ENCODE measurements at places on chromosomes 2 and 18. TPM values are rescaled to one million over a fixed set of nuclear protein-coding genes. Genes with fewer than 3 reads are reported as not detected.

Gene NTSR2
- not detected for total RNA-seq

GRCh38 chr18:62239475-62239874 lies 52.4 kb downstream of the RELCH start:
- H3K4me1 ChIP-seq, result no peaks in the 10 kb centered on the region
- peaks cover 10% of the 10 kb centered on the region for H3K36me3 ChIP-seq
- no peak overlapping the region for H3K4me3 ChIP-seq
- DNase-seq, result no peak
- H3K27me3 ChIP-seq, result no peaks in the 10 kb centered on the region
- H3K27ac ChIP-seq, result no peak overlapping the region

DNA sequence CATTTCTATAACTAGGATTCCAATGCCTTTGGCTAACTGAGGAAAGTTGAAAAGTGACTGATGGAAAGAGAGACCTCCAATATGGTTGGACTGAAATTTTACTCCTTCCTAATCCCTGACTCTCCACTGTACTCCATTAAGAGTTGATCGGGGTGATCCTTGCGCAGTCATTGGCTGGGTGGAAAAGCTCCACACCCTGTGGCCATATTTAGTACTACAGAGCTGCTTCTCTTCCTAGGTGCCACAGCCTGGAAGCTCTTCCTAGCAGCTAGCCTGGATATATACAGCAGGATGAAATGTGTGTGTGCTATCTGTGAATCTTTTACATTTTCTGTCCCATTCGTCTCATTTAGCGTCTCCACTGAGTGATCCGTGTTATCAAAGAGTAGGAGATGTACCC lies 71.2 kb downstream of the MEP1B start:
- no peaks in the 10 kb centered on the region for H3K27me3 ChIP-seq
- H3K27ac ChIP-seq, result no peak overlapping the region
- H3K4me1 ChIP-seq, result no peaks in the 10 kb centered on the region

Gene SLC4A5
- 9.7 TPM for total RNA-seq

- H3K4me3 ChIP-seq, result no peak overlapping the region
- no peaks in the 10 kb centered on the region for H3K4me1 ChIP-seq
- no peak overlapping the region for H3K27ac ChIP-seq
- H3K36me3 ChIP-seq, result no peaks in the 10 kb centered on the region
These were observed 21.5 kb upstream of the MFSD2B start for GRCh38 chr2:23988371-23988770.

DNA sequence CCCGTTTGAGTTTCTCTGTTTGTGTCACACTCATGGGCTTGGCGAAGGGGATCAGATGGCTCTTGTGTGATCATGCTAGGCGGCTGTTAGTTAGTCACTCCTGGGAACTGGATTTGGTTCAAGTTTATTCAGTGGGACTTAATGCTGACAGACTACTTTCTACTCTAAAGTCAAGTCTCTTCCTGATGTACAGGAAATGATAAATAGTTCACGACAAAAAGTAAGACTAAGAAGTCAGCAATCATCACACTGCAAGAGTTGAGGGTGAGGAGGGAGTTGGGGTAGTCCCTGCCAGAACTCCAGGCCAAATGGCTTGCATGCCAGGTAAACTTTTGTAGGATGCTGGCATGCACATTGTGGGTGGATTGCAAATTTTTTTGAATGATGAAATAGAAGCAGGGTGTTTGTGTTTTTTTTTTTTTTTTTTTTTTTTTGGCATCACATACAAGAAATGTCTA lies 25.1 kb upstream of the CCL20 start:
- no peak overlapping the region for H3K27ac ChIP-seq
- no peaks in the 10 kb centered on the region for H3K27me3 ChIP-seq
- peaks cover 7% of the 10 kb centered on the region for H3K4me1 ChIP-seq
- DNase-seq, result no peak
- H3K4me3 ChIP-seq, result no peak overlapping the region

- no peak overlapping the region for H3K27ac ChIP-seq
- no peak overlapping the region for H3K4me3 ChIP-seq
- H3K4me1 ChIP-seq, result no peaks in the 10 kb centered on the region
- H3K36me3 ChIP-seq, result no peaks in the 10 kb centered on the region
- no peak for DNase-seq
These were observed 205.7 kb downstream of the NEDD4L start for GRCh38 chr18:58249712-58250111.

- H3K36me3 ChIP-seq, result no peaks in the 10 kb centered on the region
- H3K4me3 ChIP-seq, result no peak overlapping the region
- peaks cover 19% of the 10 kb centered on the region for H3K4me1 ChIP-seq
- no peaks in the 10 kb centered on the region for H3K27me3 ChIP-seq
- H3K27ac ChIP-seq, result no peak overlapping the region
These were observed 49.0 kb upstream of the TMEM87B start for GRCh38 chr2:112006076-112006410.

- H3K27ac ChIP-seq, result no peak overlapping the region
- no peaks in the 10 kb centered on the region for H3K36me3 ChIP-seq
- no peak for DNase-seq
- no peaks in the 10 kb centered on the region for H3K27me3 ChIP-seq
- H3K4me1 ChIP-seq, result no peaks in the 10 kb centered on the region
These were observed 5.5 kb upstream of the SCYGR5 start for GRCh38 chr2:227661025-227661649.

- no peak overlapping the region for H3K4me3 ChIP-seq
- no peak overlapping the region for H3K27ac ChIP-seq
- H3K36me3 ChIP-seq, result no peaks in the 10 kb centered on the region
- H3K27me3 ChIP-seq, result no peaks in the 10 kb centered on the region
These were observed 6.0 kb upstream of the STK39 start for GRCh38 chr2:168253379-168253778.

Gene MRPL30
- total RNA-seq, result 18.5 TPM

Gene EMX1
- total RNA-seq, result not detected

GRCh38 chr2:126894585-126895182 lies 4.0 kb upstream of the TEX51 start:
- no peaks in the 10 kb centered on the region for H3K36me3 ChIP-seq
- H3K4me3 ChIP-seq, result no peak overlapping the region
- no peak overlapping the region for H3K27ac ChIP-seq
- H3K4me1 ChIP-seq, result no peaks in the 10 kb centered on the region
- no peak for DNase-seq

Gene OTX1
- total RNA-seq, result not detected

Gene ANKRD53
- total RNA-seq, result 1.4 TPM

Gene TBR1
- not detected for total RNA-seq

Gene EFHD1
- total RNA-seq, result not detected

- no peak for DNase-seq
- no peak overlapping the region for H3K27ac ChIP-seq
- no peak overlapping the region for H3K4me3 ChIP-seq
These were observed 160.8 kb downstream of the ACKR3 start for GRCh38 chr2:236730393-236730792.

DNA sequence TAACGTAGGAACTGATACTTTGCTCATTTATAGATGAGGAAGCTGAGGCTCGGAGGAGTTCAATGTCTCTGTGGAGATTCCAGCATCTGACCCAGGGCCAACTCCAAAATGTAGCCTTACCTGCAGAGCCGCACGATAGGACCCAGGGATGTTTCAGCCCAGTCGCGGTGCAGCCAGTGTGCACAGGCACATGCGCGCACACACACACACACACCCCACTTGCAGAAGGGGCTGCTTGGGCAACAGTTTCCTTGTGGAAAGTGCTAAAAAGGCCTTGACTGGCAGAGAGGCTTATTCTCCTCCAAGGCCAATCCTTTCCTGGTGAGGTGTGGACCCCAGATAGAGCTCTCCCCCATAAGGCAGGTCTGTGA lies 101.7 kb downstream of the ZFP36L2 start:
- H3K27ac ChIP-seq, result no peak overlapping the region
- no peak for DNase-seq
- no peaks in the 10 kb centered on the region for H3K27me3 ChIP-seq

DNA sequence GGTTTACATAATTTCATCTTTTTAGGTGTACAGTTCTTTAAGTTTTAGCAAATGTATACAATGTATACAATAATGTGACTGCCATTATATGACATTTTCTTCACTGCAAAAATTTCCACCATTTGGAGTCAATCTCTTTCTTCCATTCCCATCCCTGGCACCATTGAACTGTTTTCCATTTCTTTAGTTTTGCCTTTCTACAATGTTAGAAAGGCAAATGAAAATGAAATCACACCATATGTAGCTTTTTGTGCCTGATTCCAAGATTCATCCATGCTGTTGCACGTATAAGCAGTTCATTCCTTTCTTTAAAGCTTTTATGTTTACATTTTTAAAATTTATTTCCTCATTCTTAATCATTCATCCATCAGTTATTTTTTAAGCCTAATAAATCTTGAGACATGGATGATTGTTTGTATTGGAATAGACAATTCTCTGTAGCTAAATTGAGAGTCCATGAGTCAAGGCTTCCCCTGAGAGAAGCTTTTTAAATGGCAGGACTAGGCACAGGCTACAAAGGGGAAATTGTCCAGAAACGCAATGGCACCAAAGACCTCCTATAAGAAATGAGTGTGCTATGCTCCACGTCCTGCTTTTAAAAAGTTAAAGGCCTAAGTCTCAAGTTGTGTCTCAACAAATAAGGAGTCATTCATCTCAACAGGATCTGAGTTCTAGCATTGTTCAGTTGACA lies 8.7 kb upstream of the COL5A2 start:
- H3K4me1 ChIP-seq, result no peaks in the 10 kb centered on the region
- no peaks in the 10 kb centered on the region for H3K36me3 ChIP-seq
- no peak overlapping the region for H3K4me3 ChIP-seq
- no peak overlapping the region for H3K27ac ChIP-seq
- DNase-seq, result no peak
- no peaks in the 10 kb centered on the region for H3K27me3 ChIP-seq

GRCh38 chr2:168496906-168497305 lies 40.8 kb downstream of the CERS6 start:
- DNase-seq, result no peak
- H3K36me3 ChIP-seq, result no peaks in the 10 kb centered on the region
- no peak overlapping the region for H3K4me3 ChIP-seq
- no peaks in the 10 kb centered on the region for H3K4me1 ChIP-seq

Gene TUBB8B
- 0.49 TPM for total RNA-seq

DNA sequence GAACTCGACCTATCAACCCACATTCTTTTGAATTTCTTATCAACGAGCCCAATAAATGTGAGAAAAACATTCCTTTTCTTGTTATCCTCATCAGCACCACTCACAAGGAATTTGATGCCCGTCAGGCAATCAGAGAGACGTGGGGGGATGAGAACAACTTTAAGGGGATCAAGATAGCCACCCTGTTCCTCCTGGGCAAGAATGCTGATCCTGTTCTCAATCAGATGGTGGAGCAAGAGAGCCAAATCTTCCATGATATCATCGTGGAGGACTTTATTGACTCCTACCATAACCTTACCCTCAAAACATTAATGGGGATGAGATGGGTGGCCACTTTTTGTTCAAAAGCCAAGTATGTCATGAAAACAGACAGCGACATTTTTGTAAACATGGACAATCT lies 378.2 kb downstream of the STK39 start:
- H3K27ac ChIP-seq, result no peak overlapping the region
- no peak overlapping the region for H3K4me3 ChIP-seq
- no peaks in the 10 kb centered on the region for H3K4me1 ChIP-seq
- no peaks in the 10 kb centered on the region for H3K27me3 ChIP-seq

GRCh38 chr2:95333888-95334338 lies 36.8 kb downstream of the KCNIP3 start:
- no peak for DNase-seq
- no peaks in the 10 kb centered on the region for H3K4me1 ChIP-seq
- H3K4me3 ChIP-seq, result no peak overlapping the region

DNA sequence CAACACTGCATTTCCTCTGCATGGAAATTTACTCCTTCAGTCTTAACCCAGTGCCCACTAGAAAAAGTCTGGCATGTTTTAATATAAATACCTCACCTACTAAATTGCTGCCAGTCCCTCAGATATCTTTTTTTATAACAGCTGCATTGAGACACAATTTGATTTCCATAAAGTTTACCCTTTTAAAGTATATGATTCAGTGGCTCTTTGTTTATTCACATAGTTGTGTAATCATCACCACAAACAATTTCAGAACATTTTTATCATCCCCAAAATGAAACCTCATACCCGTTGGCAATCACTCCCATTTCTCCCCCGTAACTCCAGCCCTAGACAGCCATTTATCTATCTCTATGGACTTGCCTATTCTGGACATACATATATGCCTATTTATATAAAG lies 17.0 kb upstream of the FRZB start:
- H3K4me3 ChIP-seq, result no peak overlapping the region
- no peaks in the 10 kb centered on the region for H3K4me1 ChIP-seq
- no peaks in the 10 kb centered on the region for H3K36me3 ChIP-seq
- H3K27ac ChIP-seq, result no peak overlapping the region
- no peaks in the 10 kb centered on the region for H3K27me3 ChIP-seq

DNA sequence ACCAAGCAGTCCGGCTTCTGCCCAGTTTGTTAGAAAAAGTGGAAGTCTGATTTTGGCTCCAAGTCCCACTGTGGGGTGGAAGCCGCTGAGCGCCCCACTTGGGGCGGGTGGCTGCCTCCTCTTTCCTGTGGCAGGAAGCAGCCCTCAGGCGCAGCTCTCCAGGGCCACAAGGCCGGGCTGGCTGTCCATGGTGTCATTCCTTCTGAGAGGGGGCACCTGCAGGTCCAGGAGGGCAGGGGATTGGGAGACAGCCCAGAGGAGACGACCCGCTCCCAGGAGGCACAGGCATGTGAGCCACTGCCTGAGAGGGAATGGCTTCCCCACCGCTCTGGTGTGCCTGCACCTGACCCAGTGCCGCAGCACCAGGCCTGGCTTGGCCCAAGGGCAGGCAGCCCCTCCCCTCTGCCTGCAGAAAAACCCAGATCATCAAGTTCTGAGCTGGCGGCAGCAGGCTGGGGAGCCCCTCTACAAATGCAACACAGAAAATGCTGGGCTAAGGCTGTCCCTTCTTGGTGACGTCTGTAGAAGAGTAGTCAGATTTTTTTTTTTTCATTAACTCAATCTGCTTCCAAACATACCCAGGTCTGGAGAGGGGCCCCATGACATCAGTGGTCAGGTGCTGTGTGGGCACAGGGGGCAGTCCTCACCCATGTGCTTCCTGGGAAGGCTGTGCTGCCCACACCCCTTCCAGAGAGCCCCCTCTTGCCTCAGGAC lies 38.4 kb downstream of the HS6ST1 start:
- no peak for DNase-seq
- no peaks in the 10 kb centered on the region for H3K27me3 ChIP-seq
- H3K4me3 ChIP-seq, result no peak overlapping the region
- H3K27ac ChIP-seq, result no peak overlapping the region
- H3K4me1 ChIP-seq, result peaks cover 33% of the 10 kb centered on the region

DNA sequence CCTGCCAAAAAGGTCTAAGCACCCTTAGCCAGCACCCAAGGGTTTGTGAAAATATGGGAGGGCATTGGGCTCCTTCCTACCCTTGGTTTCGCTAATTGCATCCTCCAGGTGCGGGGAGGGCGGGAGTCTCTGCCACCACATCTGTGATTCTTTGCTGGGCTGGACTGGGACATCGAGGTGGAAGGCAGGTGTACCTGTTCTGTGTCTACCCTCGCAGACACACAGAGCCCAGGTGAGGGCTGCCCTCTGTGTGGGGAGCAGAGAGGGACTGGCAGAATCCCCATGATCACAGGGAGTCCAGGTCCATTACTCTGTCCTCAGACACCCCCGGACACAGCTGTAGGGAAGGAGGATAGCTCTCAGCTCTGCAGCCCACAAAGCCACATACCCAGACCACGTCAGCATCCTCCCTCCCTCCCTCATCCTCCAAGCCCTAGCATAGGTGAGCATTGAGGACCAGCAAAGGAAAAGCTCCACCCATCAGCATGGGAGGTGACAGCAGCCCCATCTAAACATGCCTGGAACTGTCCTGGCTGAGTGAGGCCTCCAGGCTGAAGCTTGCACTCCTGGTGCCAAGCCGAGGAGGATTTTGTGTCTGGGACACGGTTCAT lies 49.8 kb downstream of the PLB1 start:
- no peaks in the 10 kb centered on the region for H3K27me3 ChIP-seq
- H3K36me3 ChIP-seq, result no peaks in the 10 kb centered on the region
- no peak overlapping the region for H3K4me3 ChIP-seq
- no peaks in the 10 kb centered on the region for H3K4me1 ChIP-seq

Data from B cell (primary cell).